GM23338 (cell line): ENCODE measurements at places on chromosomes 4 and X.
A peak's percentile ranks its signal among the peaks of the same experiment; 100 is the strongest.

- DNase-seq: no peak
These were observed 45.9 kb upstream of the DACH2 start for GRCh38 chrX:86102341-86102740.

- DNase-seq: no peak
These were observed 218.7 kb upstream of the HS3ST1 start for GRCh38 chr4:11647433-11647832.

GRCh38 chr4:40747207-40747835 lies 2.4 kb upstream of the NSUN7 start:
- DNase-seq: no peak

DNA sequence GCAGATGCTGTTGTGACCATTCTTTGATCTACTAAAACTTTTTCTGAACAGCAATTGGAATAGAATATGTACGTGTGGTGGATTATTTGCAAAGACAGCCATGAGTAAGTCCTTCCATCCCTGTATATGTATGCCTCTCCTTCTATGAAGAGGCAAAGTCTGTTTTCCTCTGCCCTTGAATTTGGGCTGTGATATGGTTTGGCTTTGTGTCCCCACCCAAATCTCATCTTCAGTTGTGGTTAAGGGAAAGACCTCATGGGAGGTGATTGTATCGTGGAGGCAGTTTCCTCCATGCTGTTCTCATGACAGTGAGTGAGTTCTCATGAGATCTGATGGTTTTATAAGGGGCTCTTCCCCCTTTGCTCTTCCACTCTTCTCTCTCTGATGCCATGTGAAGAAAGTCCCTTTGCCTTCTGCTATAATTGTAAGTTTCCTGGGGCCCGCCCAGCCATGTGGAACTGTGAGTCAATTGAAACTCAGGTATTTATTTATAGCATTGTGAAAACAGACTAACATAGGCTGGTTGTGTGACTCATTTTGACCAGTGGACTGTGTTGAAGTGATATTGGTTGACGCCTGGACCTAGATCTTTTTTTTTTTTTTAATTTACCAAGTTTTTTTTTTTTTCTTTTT lies 108.3 kb upstream of the CAMK2D start:
- no peak for DNase-seq

DNA sequence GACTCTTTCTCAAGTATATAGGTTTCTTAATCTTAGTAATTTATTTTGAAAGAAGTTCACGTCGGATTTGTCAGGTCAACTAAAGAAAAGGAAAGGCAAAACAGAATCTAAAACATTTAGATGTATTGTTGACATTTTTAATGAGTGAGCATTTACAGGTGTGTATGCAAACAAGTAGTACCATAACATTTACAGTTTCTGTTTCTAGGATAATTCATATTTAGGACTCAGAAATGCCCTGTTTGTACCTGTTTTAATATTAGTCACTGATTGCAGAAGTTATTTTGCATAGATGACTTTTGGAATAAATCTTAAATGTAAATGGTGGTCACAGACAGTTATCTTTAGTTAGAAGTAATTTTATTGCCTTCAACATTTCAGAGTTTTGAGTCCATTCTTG lies 151.3 kb upstream of the NUDT6 start:
- no peak for DNase-seq

- DNase-seq: no peak
These were observed 225.2 kb downstream of the MGST2 start for GRCh38 chr4:139890816-139891215.

GRCh38 chr4:165738571-165738970 lies 134.5 kb upstream of the TLL1 start:
- DNase-seq: no peak

GRCh38 chr4:7971881-7972500 lies 32.3 kb upstream of the AFAP1 start:
- DNase-seq: no peak

GRCh38 chr4:116358633-116359222 lies 726.6 kb downstream of the TRAM1L1 start:
- peak; percentile 90 for DNase-seq

DNA sequence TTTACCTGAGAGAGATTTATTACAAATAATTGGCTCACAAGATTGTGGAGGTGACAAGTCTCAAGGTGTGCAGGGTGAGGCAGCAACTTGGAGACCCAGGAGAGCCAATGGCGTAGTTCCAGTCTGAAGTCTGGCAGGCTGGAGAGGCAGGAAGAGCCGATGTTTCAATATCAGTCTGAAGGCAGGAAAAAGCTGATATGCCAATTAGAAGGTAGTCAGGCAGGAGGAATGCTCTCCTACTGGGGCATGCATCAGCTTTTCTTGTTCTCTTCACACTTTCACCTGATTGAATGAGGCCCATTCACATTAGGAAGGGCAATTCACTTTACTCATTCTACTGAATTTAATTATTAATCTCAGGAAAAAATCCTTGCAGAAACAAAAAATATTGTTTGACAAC lies 1351.7 kb upstream of the ADGRL3 start:
- peak; percentile 13 for DNase-seq

- DNase-seq: no peak
These were observed 72.6 kb upstream of the ADAMTS3 start for GRCh38 chr4:72641611-72642010.

DNA sequence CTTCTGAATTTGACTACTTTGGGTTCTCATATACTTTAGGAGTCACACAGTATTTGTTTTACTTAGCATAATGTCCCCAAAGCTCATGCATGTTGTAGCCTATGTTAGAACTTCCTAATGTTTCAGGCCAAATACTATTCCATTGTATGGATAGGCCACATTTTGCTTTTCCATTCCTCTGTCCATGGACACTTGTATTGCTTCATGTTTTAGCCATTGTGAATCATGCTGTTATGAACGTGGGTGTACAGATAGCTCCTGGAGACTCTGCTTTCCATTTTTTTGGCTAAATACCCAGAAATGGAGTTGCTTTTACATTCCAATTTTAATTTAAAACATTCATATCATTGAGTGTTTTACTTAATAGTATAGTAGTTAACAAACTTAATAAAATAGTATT lies 54.5 kb downstream of the HTT start:
- no peak for DNase-seq

DNA sequence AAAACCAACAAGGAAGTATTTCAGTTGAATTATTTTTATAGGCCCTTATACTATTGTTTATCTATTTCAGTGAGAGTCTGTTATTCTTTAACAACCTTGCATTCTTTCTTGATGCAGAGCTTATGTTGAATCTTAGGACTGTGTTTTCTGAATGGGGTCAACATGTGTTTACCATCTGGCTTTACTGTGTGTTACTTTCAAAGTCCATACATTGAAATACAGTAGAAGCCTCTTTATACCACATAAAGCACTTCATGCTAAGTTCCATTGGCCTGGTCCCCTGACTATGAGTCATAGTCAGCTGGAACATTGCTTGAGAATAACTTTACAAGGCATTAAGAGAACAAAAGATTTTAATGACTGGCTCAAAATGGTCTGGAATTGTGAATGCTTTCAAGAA lies 152.6 kb downstream of the GASK1B start:
- peak; percentile 14 for DNase-seq

- no peak for DNase-seq
These were observed 75.7 kb downstream of the GAB1 start for GRCh38 chr4:143412420-143412758.

- DNase-seq: no peak
These were observed 17.3 kb downstream of the KDM6A start for GRCh38 chrX:44890247-44890646.

DNA sequence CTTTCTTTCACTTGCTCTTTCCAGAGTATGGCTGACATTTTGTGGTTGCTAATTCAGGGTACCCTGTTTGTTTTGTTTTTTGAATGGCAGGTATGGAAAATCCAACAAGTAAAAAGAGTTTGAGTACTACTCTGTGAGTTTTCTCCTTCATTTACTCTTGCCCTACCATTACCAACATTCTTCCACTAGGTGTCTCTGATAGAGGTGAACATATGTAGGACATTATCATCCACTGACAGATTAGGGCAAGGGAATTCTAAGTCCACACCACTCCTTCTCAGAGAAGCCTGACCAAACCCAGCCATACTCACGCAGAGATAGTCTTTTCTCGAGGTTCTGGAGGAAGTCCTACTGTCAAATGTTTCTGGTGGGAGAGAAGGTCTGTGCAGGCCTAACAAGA lies 36.7 kb upstream of the HDAC8 start:
- DNase-seq: peak; percentile 3

GRCh38 chr4:3257103-3257555 lies 8.2 kb downstream of the MSANTD1 start:
- no peak for DNase-seq

DNA sequence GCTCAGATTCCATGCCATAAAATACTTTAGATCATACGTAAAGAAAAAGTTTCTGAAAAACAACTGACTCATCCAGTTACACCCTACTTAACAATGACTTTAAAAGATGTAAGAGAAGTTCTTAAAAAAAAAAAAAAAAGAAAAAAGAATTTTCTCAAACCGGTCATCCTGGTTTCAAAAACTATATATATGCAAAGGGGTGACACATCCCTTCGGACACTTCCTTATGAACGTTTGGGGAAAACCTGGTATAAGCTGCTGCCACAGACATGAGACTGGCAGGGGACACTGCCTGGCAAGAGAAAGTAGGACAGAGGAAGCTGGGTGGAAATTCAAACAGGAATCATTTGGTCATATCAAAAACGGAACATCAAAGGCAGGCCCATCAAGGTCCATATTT lies 81.2 kb upstream of the PRSS48 start:
- DNase-seq: no peak

- no peak for DNase-seq
These were observed 136.2 kb downstream of the HMX1 start for GRCh38 chr4:8735236-8736089.

DNA sequence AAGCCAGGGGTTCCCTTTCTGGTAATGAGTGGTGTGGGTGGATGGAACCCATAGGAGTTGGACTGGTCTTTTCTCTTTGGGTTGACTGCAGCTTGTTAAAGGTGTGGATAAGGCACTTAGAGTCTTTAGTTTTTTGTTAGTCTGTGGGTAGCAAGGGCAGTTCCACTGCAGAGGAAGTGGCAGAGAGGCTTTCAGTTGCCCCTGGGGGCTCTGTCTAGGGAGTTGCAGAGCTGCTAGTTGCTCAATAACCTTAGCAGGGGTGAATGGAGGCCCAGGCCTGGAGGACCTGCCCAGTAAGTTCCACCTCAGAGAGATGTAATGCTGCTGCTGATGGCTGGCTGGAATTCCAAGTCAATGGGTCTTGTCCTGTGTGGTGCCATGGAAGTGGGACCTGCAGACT lies 282.6 kb upstream of the NDST4 start:
- DNase-seq: no peak

DNA sequence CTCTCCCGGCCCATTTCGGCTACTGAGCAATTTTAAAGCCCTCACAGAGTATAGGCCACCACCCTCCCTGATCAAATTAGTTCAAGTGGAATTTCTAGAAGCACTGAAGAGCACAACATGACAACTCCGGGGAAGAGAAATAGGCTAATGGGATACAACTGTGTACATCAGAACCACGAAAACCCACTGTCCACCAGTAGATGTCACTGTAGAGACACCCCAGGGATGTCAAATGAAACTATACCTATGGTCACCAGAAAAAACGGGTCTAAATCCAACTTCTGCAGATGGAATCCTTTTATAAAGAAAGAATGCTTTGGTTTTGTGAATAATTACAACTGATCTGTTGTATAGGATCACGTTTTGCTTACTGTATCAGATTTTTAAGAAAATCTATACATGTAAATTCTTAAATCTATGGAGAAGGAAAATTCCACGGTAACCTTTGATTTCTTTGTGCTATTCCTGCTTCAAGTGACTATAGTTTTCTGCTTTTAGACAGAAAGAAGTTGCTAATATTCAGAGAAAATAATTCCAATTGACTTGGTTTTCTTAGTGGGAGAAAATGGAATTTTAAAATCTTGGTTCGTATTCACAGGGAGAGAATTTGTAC lies 29.5 kb upstream of the MAP3K15 start:
- DNase-seq: peak; percentile 69

GRCh38 chr4:46051392-46051791 lies 72.5 kb downstream of the GABRG1 start:
- DNase-seq: no peak

DNA sequence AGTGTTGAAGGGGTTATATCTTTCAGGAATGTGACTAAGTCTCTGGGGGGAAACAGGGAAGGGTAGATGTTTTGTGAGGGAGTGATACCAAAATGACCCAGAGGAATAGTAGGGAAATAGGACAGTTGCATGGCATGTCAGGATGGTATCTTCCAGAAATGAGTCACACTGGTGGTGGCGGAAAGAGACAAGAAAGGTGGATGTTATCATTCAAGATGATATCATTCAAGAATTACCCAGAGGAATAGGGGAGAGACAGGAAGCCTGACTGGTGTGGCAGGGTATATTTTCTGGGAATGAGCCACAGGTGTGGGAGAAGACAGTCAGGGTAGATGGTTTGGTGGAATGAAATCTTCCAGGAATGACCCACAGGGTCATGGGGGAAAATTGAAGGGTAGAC lies 61.1 kb downstream of the MAOA start:
- no peak for DNase-seq

DNA sequence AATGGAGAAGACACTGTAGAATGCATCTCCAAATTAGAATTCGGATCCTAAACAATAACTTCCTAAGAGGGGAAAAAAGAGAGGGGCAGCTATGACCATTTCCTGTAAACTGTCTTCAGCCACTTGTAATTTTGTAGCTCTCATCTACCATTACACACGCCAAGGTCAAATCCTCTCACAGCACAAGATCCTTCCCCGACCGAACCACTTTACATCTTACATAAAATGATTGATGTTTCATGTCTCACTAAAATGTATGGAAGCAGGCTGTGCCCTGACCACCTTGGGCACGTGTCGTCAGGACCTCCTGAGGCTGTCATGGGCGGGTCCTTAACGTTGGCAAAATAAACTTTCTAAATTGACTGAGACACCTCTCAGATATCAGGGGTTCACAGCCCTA lies 24.1 kb upstream of the PBDC1 start:
- DNase-seq: peak; percentile 26

DNA sequence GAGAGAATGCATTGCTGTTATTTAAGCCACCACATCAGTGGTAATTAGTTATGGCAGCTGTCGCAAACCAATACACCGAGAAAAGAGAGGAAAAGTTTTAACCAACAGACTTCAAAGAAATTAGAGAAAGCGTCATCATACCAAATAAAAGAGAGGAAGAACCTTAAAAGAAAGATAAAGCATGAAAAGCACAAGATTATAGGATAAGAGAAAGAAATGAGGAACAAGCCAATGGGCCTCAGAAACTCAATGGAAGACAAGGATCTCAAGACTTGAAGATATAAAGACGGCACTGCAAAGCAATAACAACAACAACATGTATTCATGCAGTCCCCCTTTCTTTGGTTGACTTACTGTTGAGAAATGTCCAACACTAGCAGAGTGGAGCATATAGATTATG lies 22.8 kb upstream of the ASMTL start:
- DNase-seq: no peak

DNA sequence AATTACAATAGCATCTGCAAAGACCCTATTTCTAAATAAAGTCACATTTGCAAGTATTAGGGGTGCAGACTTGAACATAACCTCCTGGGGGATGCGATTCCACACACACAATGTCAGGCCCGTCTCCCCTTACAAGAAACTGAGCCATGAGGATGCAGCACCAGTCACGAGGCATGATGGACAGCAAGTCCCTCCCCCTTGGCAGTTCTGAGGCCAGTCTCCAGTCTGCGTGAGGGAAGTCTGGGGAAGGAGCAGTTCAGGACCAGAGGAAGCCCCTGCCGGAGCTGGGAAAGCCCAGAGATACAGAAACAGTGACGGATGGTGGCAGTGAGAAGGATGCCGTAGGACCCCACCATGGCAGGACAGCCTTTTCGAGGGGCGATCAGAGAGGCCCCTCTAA lies 9.4 kb downstream of the FAM53A start:
- DNase-seq: no peak

GRCh38 chr4:5759236-5760075 lies 48.5 kb downstream of the EVC start:
- DNase-seq: no peak

GRCh38 chr4:12889054-12889453 lies 595.1 kb downstream of the RAB28 start:
- no peak for DNase-seq
